Renal pelvis (tissue), 12 donors: ENCODE measurements at places on chromosomes 3 and 15. TPM values are rescaled to one million over a fixed set of nuclear protein-coding genes. Genes with fewer than 3 reads are reported as not detected.

GRCh38 chr3:194475978-194476377 lies 10.8 kb downstream of the ATP13A3 start:
- no peak for DNase-seq

DNA sequence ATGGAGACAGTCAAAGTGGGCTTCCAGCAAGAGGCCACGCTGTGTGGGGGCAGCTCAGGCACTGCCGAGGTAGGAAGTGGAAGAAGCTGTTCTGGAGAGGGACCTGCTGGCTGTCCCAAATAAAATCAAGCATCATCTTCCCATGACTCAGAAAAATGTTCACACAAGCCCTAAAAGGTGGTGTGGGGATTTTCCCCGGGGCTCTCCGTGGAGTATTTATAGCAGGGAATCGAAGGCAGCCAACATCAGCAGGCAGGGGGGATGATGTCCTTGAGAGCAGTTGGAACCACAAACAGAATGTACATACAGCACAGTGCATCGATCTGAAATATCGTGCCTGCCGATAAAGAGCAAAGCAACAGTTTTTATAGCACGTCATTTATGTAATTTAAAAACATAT lies 27.6 kb downstream of the PRR23E start:
- DNase-seq: no peak

DNA sequence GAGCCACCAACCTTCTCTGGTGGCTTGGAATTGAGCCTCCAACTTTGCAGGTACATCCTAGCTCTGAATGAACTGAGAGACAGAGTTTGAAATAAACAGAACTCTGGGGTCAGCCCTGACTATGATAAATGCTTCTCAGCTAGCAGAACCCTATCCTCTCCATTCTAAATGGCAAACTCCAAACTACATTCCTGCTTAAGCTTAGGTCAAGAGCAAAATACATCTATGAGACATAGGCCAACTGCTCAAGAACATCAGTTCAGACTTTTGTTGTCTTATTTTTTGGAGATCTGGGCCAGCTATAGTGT lies 1.5 kb upstream of the SH3BP5 start:
- DNase-seq: no peak

PRR20G gene
- not detected for polyA plus RNA-seq

DNA sequence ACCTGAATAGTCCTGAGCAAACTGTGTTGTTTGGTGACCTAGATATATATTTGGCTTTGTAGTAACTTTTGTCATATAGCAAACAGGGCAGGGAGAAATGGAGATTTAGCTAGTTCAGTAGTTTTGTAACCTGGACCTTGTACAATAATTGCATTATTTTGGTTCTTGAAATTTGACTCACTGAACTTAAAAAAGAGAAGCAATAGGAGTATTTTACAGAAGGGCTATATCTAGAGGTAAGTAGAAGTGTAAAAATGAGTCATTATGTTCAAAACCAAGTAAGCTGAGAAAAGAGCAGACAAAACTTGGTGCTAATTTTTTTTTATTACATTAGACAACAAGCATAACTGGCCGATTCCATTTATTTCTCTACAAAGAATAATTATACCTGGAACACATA lies 505.4 kb downstream of the ZIC1 start:
- DNase-seq: no peak

MOBP gene
- polyA plus RNA-seq: 0.13 TPM

RCN2 gene
- 200 TPM for polyA plus RNA-seq

DNA sequence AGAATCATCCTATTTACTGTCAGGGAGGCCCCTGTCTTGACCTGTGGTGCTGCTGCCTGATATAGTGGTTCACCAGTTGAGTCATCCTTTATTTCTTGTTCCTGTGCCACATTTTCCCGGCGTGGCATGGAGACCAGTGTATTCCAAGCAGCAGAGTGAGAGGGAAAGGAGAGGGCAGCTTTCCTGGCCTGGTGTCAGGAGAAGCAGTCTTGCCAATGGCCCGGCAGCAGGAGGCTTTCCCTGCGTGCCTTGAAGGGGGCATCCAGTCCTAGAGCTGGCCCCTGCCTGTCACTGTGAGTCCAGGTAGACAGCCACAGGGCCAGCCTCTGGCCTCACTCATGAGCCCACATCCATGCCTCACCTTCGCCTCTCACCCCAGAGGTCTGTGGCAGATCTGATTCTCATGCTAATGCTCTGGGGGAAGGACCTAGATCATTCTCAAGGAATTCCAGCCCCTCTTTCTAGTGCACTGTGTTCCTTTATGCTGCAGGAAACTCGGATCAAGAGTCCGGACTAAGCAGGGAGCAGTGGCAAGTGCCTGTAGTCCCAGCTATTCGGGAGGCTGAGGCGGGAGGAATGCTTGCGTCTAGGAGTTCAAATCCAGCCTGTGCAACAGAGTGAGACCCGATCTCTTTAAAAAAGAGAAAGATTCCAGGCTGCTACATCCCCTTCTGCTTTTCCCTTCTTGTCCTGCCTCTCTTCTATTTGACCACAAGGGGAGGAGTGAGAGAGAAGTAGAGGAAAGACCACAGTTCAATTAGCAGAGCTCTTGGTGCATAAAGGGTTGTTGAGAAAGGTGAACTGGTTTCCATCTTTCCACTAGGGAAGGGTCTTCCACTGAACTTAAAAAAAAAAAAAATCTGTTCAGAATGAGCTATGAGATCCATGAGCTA lies 66.8 kb upstream of the HACD2 start:
- DNase-seq: no peak

DNA sequence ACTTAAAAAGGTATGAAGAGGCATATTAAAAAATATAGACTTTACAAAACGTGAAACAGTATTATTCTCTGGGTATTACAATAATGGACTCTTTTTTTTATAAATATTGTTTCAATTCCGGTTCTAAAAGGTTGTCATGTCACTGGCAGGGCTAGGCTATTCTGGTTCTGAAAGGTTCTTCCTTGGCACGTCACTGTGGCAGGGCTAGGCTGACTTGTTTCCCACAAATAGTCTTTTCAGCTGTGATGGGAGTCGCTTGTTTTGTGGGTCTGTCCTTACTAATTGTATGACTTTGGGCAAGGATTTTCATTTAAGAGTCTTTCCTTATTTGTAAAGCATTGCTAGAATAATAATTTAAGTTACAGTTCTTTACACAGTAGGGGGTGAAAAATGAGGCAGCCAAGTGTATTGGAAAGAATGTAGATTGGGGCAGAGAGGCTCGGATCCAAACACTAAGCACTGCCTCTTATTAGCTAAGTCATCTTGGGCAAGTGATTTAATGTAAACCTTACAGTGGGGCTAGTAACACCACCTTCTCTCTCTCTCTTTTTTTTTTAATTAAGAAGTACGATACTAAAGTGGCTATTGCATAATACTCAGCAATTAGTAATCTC lies 12.4 kb upstream of the MELTF start:
- no peak for DNase-seq

GRCh38 chr3:55405436-55405835 lies 81.7 kb downstream of the WNT5A start:
- DNase-seq: no peak

- peak; percentile 38 for DNase-seq
These were observed 42.3 kb upstream of the ROPN1 start for GRCh38 chr3:124034016-124034843.
